ENCODE measurements at places on chromosomes 7 and 10.

GRCh38 chr7:98398567-98399372, 2.1 kb downstream of the BAIAP2L1 start:
- no peak for DNase-seq

GRCh38 chr10:86940677-86941076, 16.7 kb downstream of the MMRN2 start:
- no peak for DNase-seq

- no peak for DNase-seq
Observed at GRCh38 chr7:150383710-150384397, 4.7 kb downstream of the ZNF775 start.

- DNase-seq = peak; percentile 49
Observed at GRCh38 chr10:29950391-29950790, 109.0 kb downstream of the JCAD start.

- peak; percentile 3 for DNase-seq
Observed at GRCh38 chr7:29563590-29564495, at the start of gene PRR15. Gene PRR15, plus strand, starts transcription at chr7:29563835. Its CDS starts 2,495 bp downstream, at chr7:29566330.

DNA sequence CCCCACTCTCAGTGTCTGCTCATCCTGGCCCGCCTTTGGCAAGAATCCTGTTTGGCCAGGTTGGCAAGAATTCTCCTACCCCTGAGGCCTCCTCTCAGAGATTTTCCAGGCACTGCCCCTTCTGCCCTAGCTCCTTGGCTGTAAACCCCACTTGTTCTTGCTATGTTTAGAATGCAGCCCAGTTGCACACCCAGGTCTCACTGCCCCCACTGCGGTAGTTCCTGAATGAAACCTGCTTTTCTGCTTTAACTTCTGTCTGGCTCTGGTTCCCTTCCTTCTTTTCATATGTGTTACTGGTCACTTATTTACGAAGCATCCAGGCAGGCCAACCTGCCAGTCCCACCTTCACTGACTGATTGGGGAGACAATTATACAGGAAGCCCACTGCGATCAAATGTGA, 576.9 kb downstream of the GLRX3 start:
- DNase-seq = no peak

- no peak for DNase-seq
Observed at GRCh38 chr7:123242467-123243092, 42.8 kb upstream of the SLC13A1 start.

DNA sequence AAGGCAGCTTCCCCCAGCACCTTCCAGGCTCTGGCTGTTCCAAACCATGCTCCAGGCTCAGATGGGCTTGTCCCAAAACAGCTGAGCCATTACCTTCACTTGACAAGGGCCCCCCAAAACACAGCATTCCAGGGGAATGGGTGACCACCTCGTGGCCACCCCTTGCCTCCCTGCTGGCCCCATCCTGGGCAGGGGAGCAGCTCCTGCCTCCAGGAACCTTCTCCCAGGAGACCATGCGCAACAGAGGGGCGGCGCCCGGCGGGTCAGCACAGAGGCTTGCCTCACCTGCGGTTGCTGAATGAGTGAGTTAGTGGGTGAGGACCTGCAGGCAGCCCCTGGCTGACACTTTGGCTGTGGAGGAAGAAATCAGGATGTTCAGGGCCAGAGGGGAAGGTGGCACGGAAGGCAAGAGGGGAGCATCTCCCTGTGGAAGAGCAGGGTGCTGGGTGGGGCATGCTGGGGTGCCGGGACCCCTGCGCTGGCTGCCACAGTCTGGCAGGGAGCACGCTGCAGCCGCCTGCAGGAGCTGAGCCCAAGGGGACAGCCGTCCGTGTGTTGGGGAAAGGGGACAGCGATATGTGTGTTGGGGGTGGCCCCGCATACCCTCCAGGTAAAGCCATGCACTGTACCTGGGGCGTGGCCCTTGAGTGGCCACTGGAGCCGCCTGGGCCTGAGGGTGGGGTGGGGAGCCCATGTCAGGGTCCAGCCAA, 54.7 kb downstream of the PWWP2B start:
- DNase-seq = no peak

DNA sequence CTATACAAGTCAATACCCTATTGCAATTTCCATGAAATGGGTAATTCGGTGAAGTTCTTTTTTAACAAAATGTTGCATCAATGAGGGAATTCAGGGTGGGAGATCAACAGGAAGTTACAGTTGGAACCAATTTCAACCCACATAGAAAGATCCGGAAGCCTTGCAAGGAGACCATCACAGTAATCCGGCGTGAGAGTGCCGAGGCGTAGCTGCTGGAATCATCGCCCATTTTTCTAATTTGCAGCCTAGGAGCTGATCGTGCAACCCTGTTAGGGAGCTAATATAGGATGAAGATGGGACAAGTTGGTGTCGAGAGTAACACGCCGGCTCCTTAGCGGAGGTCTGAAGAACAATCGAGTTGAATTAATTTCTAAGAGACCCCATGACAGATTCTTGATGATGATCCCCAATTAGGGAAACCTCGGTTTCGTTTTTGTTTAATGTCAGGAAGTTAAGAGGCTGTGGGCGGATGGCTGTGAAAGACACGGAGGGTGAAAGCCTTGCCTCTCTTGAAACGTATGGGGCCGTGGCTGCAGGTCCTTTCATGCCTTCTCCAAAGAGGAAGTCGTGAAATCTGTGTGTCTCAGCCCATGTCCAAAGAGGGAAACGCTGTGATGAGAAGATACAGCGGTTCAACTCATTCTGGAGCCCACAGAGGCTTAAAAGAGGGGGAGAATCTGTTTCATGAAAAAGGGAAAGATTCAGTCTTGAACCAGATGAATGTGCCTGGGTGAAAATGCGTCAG, 51.2 kb upstream of the CARD11 start:
- DNase-seq = no peak

GRCh38 chr10:19638182-19638895, 177.9 kb upstream of the PLXDC2 start:
- peak; percentile 93 for DNase-seq

- no peak for DNase-seq
Observed at GRCh38 chr10:26534384-26534783, 96.2 kb downstream of the APBB1IP start.

All from fibroblast of skin of abdomen (primary cell).